ENCODE measurements at places on chromosomes 11 and 22.
A peak's percentile ranks its signal among the peaks of the same experiment; 100 is the strongest.

DNA sequence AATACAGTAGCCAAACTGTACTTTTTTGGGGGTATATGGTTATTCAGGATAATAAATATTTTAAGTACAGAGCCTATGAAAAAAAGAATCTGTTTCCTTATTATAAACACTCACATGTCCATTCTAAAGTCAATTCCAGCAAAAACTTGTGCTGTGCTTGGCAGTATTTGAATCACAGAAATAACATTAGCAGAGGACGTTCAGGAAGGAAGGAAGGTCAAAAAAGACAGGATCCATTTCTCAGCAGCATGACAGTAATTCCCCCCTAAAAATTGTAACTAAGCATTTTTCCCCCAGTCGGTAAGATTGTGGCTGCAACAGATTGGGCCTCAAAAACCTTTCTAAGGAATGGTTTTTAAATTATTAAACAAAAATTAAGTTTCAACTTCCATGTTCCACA is 124.8 kb downstream of the ATG16L2 start:
- DNase-seq: no peak

- no peak for DNase-seq
These were observed 10.8 kb downstream of the BLID start for GRCh38 chr11:122105044-122105758.

- DNase-seq: no peak
These were observed 7.9 kb upstream of the HEPACAM start for GRCh38 chr11:124943741-124944140.

- no peak for DNase-seq
These were observed 40.9 kb upstream of the PRR5 start for GRCh38 chr22:44661070-44661469.

DNA sequence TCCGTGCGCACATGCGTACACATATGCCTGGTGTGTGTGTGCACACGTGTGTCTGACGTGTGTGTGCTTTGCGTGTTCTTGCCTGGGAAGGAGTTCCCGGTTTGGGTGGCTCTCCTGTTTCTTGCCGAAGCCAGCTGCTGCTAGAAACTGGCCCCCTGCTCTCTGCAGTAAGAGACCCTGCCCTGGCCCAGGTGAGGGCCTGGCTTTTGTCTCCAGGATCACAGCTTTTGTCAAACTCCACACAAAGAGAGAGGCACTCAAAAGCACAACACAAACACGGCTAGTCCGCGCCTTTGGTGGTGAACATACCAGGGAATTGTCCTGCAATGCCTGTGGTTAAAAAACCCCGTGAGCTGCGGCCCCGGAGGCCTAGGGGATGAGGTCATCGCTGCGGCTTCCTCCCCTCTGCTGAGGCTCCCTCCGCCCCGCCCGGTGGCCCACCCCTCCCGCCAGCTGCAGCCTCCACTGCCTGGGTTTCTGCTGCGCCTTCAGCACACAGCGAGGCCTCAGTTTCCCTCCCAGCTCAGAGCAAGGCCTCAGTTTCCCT is 88.9 kb downstream of the KCNQ1 start:
- peak; percentile 90 for DNase-seq

GRCh38 chr22:41683616-41684015 is 5.1 kb downstream of the SNU13 start:
- DNase-seq: peak; percentile 23

DNA sequence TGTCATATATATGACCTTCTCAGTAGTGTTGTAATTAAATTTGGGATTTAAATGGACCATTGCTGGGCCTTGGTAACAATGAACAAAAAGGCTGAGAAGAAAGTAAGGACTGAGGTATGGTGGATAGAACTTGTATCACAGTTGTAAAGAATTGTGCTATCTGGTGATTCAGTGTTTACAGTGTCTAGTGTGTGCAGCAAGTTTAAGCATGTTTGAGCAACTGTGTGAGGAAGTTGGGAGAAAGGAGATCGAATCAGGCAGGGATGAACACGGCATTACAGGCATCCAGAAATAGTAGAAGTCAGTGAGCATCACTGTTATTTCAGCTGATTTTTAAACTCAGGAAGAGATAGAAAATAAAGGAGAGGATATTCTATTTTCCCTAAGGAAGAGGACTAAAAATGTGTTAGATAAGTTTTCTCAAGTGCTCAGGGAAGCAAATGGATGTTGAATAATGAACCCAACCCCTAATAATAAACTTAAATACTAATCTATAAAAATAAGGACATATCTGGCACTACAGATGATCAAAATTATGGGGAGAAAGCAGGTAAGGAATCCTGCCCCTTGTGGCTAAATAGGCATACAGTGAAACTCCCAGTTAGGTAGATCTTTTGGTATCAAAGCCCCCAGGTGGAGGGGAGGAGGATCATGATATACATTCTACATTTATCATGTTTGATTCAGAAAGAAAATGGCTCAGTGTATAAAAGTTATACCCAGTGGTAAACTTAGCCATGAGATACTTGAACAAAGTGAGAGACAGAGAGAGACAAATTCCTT is 361.0 kb upstream of the ANO3 start:
- DNase-seq: no peak

- DNase-seq: no peak
These were observed 330.0 kb downstream of the DDX10 start for GRCh38 chr11:108994887-108995286.

- no peak for DNase-seq
These were observed 33.3 kb downstream of the MICAL2 start for GRCh38 chr11:12143461-12144258.

Data from AG10803 (cell line).